ENCODE measurements at places on chromosomes 12 and 14.

- no peak for DNase-seq
Measured at GRCh38 chr14:61505815-61506809, 184.7 kb downstream of the PRKCH start.

GRCh38 chr12:110316861-110317260 is 35.8 kb downstream of the ATP2A2 start:
- no peak for DNase-seq

- DNase-seq: no peak
Measured at GRCh38 chr14:63404906-63405305, 86.2 kb upstream of the GPHB5 start.

DNA sequence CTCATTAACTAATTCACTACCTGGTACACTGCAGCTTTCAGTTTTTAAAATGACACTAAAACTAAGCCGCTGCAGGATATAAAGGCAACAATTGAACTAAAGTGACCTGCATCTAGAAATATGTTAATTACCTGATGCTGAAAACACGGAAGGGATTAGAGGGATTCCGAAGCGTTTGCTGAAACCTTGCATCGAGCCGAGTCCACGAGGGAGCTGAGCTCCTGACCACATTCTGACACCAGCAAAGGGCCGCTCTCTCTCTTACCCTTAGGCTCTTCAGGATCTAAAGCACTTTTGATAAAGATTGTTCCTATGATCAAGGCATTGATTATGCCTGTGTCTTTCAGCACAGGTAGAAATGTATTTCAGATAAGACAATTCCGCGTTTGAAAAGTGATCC is 59.5 kb upstream of the CDKN3 start:
- DNase-seq: no peak

- DNase-seq: no peak
Measured at GRCh38 chr14:68544081-68544892, 248.6 kb downstream of the ZFP36L1 start.

GRCh38 chr12:94565683-94566082 is 84.7 kb downstream of the TMCC3 start:
- DNase-seq: no peak

GRCh38 chr12:52231305-52232202 is 1.5 kb upstream of the KRT7 start:
- DNase-seq: no peak

DNA sequence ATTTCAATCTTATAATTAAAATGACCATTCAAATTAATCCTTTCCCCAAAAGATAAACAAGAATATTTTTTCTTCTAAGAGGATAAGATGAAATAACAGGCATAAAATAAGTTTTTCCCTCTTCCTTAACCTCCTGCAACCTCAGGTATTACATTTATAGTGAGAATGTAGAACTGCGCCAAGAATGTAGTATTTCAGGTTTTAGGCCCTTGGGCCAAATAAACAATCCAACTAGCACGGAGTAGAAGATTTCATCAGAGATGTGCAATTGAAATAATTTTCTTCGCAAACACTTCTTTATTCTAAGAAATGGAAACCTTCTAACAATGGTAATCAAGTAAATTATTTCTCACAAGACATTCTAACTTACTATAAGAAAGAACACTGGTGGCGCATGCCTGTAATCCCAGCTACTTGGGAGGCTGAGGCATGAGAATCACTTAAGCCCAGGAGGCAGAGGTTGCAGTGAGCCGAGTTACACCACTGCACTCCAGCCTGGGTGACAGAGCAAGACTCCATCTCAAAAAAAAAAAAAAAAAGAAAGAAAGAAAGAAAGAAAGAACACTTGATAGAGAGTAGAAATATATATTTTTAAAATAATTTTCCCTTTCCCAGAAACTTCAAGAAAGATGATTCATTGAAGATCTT is 100.8 kb downstream of the TAOK3 start:
- DNase-seq: no peak

DNA sequence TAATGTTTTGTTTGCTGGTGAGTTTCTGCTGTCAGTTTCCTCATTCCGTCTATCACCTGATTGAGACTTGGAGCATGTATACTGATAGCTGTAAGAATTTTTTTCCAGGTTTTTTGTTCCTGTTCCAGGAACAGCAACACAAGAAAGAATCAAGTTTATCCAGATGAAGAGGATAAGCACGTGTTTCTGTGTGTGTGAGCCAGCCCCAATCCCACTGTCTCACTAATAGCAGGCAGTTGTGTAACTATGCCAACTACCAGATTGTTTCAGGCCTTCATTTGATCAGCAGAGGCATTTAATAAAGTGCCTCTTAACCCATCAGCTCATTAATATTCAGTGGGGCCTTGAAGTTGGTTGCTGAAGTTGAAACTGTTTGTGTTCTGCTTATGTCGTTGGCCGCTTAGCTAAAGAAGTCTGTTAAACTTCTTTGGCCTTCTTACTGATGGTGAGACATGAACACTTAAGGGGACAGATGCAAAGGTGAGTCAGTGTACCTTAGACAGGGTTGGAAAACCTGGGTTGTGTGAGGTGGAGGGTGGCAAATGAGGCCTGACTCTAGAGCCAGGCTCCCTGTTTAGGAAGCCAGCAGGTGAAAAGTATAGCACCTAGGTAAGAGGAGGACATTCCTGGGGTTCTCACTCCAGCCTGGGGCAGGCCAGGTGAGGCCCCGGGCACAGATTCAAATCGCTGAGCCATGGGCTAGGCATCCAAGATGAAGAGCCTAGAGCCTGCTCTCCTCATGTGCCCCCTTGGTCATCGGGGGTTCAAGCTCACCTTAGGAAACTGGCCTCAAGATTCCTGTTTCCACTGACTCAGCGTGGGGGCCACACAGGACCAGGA is 3.7 kb downstream of the ANKRD13A start:
- DNase-seq: no peak

- no peak for DNase-seq
Measured at GRCh38 chr12:89951050-89951693, 242.5 kb upstream of the ATP2B1 start.

GRCh38 chr14:103186909-103187586 is 63.8 kb downstream of the TNFAIP2 start:
- DNase-seq: no peak

- no peak for DNase-seq
Measured at GRCh38 chr14:80764496-80764895, 177.0 kb downstream of the CEP128 start.

DNA sequence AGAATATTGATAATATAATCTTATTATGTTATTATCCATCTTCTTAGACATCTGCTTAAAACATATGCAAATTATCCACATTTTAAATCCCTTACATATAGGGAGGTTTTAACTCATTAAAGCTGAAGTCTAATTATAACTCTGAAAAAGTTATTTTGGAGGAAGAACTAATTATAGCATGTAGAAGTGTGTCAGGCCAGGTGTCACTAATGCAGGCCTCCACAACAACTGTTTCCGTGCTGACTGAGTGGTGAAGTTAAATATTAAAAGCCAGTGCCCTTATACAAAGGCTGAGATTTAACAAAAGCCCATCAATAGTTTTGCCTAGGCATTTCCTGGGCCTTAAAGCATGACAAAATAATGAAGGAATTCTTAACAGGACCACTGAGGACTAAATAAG is 157.4 kb downstream of the LRRK2 start:
- no peak for DNase-seq

DNA sequence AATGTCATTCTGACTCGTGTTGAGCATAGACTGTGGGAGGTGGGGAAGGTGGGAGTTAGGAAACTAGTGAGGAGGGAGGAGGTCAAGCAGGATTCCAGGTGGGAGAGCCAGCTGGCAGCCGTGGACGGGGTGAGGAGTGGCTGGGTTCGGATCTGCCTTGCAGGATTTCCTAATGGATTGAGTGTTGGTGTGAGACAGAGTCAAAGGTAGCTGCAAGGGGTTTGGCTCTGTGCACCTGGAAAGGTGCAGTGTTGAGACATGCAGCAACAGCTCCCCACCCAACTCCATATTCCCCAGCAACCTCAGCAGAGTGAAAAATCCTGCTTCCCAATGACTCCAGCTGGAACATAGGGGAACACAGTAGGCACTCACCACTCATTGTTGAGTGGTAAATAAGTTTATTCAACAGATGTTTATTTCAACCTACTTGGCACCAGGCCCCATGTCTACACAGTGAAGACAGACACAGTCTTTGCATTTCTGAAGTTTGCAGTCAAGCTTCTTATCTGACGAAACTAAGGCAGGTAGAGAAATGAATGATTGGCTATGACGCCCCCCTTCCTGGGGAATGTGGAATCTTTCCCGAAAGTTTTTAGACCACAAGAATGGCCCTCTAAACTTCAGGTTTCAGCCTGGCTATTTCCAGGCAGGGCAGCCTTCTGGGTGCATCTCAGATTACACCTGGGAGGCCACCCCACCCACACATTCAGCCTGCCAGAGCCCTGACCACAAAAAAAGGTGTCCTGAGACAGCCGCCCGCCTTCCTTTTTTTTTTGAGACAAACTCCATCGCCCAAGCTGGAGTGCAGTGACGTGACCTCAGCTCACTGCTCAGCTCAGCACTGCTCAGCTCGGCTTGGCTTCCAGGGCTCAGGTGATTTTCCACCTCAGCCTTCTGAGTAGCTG is 37.9 kb upstream of the PLEKHG6 start:
- no peak for DNase-seq

DNA sequence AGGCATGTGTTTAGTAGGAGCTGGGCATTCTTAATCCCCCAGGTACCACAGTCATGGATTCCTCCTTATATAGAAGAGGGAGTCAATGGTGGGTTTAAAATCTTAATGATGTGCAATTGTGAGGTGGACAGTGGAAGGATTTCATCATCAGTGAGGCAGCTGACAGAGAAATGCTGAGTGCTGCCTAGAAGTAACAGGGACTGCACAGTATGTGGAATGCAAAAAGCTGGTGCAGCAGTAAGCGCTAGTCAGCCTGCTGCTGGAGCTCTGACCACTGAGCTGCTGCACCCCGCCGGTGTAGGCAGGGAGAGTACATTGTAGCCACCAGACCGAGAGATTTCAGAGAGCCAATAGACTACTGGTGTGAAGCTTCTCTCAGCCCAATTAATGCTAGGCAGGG is 80.5 kb upstream of the DACT1 start:
- DNase-seq: no peak

DNA sequence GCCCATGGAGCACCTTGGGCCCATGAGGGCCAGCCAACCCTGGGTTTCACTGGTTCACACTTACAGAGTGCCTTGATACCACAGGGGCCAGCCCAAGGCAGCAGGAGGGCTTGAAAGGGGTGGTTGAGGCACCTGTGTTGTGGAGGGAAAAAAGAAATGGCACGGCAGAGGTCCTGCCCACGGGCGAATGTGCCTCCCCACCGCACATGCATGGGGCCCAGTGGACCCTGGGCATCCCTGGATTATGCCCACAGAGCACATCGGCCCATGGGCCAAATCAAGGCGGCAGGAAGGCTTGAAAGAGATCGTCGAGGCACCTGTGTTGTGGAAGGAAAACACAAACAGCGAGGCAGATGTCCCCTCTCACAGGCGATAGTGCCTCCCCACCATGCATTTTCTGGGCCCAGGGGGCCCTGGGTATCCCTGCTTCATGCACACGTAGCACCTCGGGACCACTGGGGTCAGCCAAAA is 378.1 kb downstream of the ALG10 start:
- DNase-seq: no peak

GRCh38 chr12:86796550-86796949 is 540.4 kb upstream of the MGAT4C start:
- DNase-seq: no peak

- no peak for DNase-seq
Measured at GRCh38 chr12:94634717-94635116, 15.6 kb downstream of the TMCC3 start.

DNA sequence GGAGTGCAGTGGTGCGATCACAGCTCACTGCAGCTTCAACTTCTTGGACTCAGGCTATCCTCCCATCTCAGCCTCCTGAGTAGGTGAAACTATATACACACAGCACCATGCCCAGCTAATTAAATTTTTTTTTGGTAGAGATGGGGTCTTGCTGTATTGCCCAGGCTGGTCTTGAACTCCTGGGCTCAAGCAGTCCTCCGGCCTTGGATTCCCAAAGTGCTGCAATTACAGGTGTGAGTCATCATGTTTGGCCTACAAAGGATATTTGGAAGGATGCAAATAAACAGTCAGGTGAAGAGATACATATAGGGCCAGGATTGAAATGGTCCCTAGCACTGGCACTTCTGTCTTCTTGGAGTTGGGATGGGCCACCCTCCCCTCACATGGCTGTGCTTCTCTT is 23.9 kb downstream of the RCOR1 start:
- no peak for DNase-seq

- DNase-seq: no peak
Measured at GRCh38 chr12:103986829-103987228, 21.2 kb downstream of the TDG start.

DNA sequence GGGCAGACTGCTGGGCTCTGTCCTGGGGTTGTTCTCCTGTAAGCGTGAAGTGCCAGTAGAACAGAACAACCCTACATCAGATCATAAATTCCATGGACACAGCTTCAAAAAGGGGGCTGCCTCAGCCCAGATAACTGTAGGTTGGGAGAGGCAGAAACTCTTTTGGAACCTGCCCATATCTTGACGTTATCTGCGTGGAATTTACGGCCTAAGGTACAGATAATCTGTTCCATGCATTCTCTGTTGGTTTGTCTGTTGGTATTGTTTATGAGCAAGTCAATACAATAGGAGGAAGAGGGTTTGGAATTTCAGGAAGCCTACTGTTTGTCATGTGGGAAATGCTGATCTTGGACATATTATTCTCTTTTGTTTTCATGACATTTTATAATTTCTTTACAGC is 36.7 kb downstream of the SLC25A47 start:
- no peak for DNase-seq

- no peak for DNase-seq
Measured at GRCh38 chr14:92009604-92010003, 30.3 kb downstream of the TRIP11 start.

DNA sequence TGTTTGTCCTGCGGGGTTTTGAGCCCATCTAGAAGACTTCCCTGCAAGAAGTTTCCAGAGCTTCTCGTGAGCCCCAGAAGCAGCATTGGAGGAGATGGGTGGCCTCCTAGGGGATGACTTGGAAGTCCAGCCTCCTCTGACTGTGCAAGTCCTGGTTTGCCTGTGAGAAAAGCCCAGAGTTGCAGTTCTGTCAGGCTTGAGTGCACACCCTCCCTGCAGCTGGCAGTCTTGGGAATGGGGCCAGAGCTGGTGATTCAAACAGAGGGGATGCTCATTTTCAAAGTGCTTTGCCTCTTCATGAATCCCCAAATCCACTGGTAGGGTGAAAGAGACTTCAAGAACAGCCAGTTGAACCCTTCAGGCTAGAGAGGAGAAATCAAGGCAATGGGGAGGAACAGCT is 3.9 kb upstream of the PPP1R1A start:
- no peak for DNase-seq

DNA sequence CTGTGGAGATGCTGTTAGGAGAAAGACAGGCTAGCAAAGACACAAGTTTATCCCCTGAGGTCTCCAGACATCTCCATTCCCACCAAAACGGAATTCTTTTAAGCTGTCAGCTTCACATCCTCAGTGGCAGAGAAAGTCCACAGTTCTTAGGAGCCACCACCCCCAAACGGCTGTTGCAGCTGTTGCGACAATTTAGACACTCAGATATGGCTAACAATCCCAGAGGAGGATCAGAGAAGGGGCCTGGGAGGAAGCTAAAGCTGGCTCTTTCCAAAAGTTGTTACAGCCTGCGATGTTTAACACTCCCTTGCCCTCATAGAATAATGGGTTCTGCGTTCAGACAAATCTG is 1.9 kb upstream of the ATP5MC2 start:
- DNase-seq: no peak

Measured in hypothalamus (tissue), 51 donors.